ENCODE measurements at places on chromosomes 2 and 18.
A peak's percentile ranks its signal among the peaks of the same experiment; 100 is the strongest.

DNA sequence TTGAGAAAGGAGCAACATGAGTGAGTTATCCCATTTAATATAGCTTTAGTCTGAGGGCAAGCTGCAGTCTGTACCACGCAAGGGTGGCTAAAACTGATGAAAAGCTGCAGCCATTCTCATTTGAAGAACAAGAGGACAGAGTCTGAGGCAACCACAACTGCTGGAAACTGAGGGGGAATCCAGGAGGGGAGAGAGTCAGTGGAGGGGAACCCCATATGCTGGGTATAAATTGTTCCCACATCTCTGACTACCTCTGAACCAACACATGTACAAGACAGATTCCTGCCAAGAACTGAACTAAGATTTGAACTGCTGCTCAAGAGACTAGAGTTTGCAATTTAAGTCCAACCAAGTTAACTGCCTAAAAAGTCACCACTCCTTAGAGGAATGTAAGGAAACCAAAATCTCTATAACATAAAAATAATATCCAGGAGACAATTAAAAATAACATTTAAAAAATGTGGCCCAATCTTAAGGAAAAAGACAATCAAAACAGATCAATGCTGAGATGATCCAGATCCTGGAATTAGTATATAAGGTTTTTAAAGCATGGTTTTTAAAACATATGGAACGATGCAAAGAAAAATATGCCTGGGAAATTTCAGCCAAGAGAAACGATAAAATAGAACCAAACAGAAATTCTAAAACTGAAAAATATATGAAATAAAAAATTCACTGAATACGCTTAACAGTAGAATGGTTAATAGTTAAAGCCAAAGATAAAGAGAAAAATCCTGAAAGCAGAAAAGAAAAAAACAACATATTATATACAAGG, 11.2 kb downstream of the CWC22 start:
- peaks cover 28% of the 10 kb centered on the region for H3K4me1 ChIP-seq
- H3K27ac ChIP-seq = no peak overlapping the region
- peaks cover 6% of the 10 kb centered on the region for H3K36me3 ChIP-seq
- no peaks in the 10 kb centered on the region for H3K27me3 ChIP-seq
- no peak overlapping the region for H3K4me3 ChIP-seq

DNA sequence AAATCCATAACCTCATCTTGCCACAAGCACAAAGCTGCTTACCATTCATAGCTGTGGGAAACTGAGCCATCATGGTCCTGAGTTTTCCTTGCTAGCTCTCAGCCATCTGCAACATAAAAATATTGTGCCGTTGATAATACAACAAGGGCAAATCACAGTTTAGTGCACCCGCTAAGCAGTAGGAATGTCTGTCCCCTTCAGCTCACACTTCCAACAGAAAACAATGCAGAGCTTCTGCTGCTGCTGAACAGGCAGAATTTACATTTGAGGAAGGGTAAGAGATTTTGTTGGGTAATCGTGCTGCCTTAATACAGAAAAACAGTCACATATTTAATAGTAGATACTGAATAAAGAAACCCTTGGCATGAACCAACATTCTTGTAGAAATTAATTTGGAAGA, 32.3 kb downstream of the ITSN2 start:
- no peaks in the 10 kb centered on the region for H3K27me3 ChIP-seq
- peaks cover 10% of the 10 kb centered on the region for H3K4me1 ChIP-seq
- H3K4me3 ChIP-seq = no peak overlapping the region
- H3K36me3 ChIP-seq = peaks cover 11% of the 10 kb centered on the region
- H3K27ac ChIP-seq = no peak overlapping the region
- no peak for DNase-seq

DNA sequence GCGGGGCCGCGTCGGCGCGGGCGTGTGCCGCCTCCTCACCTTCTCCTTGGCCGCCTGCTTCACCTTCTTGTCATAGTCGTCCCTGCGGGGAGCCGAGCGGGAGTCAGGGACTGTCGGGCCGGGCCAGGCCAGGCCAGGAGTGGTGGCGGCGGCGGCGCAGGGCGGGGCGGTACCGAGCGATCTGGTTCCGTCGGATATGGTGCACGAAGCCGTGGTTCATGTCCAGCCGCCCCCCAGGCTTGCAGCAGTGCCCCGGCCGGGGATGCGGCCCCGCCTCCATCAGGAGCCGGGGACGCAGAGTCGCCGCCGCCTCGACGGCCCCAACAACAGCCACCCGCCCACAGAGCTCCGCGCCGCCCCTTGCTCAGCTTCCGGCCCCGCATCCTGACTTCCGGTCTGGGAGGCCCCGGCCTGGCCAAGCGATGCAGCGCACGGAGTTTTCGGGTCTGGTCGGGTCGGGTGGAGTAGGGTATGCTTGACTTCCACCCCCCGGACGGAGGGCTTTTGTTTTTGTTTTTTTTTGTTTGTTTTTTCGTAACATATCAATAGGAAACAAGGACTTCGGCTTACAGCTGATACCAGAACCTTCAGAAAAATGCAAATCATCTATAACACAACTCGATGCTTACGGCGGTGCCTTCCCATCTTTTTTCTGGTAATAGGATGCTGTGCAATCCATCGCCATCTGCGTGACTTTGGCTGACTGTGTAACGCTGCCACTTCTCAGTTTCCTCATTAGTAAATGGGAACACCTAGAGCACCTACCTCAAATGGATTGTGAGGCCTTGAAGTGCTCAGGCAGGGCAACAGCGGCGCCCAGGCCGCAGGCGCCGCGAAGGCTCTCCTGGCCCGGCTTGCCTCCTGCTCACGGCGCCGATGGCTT, at the start of gene C2orf68:
Gene C2orf68, minus strand, starts transcription at position 362 of the 883 bp plus-strand sequence. Its CDS starts 82 bp downstream, at position 280.
- peak within 1 kb of the TSS; percentile 89 for H3K27ac ChIP-seq
- H3K36me3 ChIP-seq = peaks cover 19% of the 10 kb centered on the region
- H3K4me1 ChIP-seq = peaks cover 12% of the 10 kb centered on the region
- peak within 1 kb of the TSS; percentile 98 for H3K4me3 ChIP-seq
- DNase-seq = peak; percentile 86

- H3K36me3 ChIP-seq = no peaks in the 10 kb centered on the region
- H3K27me3 ChIP-seq = peaks cover 8% of the 10 kb centered on the region
- DNase-seq = no peak
- H3K4me1 ChIP-seq = no peaks in the 10 kb centered on the region
- H3K27ac ChIP-seq = no peak overlapping the region
These were observed 190.0 kb downstream of the ASB1 start for GRCh38 chr2:238616681-238617080.

- peaks cover 31% of the 10 kb centered on the region for H3K36me3 ChIP-seq
- no peak overlapping the region for H3K27ac ChIP-seq
These were observed 9.1 kb downstream of the MFSD6 start for GRCh38 chr2:190417045-190417842.

All from activated T-helper 1 cell treated with anti-CD3 and anti-CD28 coated beads, Interleukin-12 subunit alpha, Interleukin-12 subunit beta, Interleukin-2, Interleukin-4 antibody, amounts not matched to agents 30 ng/mL and 10 ng/mL and 1 ng/mL, durations not matched to agents 14 hours and 24 hours and 36 hours (primary cell).